ENCODE measurements at places on chromosomes 16 and 17.

DNA sequence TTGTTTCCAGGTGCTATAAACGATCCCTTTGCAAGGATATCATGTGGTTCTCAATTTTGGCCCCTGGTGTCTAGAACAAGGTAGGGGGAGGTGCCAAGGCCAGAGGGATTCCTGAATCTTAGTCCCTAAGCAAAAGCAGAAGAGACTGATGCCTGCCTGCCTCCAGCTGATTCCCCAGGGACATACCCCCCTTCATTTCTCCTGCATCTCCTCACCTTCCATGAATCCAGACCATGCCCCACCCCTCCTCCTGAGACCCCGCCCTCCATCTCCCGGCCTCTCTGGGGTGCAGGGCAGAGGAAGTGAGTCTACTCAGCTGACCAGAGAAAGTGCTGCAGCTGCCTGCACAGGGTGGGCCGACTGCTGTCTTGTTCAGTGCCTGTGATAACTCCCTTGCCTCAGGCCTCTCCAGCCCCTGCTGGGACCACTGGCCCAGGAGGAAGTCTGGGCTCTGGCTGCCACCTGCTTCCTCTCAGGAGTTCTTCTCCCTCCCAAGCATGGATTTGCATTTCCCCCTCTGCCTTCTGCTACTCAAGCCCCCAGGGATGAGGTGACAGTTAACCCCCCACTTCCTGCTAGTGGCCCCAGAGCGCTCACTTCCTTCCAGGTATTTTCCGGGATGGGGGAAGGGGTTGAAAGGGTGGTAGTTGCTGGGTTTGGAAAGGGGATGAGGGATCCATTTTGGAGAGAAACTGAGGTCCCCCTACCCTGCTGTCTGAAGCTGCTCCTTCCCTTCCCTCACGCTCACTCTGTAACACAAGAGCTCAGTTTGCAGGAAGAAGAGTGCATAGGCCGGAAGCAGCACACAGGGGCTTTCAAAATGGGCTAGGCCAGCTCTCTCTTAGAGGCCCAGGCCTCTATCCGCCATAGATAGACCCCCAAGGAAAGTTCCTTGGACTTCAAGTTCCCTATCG lies 10.5 kb upstream of the TSPOAP1 start:
- DNase-seq: no peak

DNA sequence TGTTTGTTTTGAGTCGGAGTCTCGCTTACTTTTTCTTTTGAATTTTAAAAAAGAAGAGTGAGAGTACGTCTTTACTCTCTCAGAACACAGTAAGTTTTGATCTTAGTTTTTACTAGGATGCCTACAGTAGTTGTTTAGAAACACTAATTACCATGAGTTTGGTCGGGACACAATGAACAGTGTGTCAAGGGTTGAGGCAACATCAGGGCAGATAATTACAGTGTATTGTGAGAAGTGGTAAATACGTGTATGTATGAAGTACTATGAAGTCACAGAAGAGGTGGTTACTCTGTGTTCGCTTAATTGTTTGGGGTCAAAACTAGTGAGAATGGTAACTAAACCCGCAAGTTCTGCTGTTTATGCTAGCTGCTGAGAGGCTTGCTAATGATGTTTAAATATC lies 18.2 kb downstream of the PAFAH1B1 start:
- no peak for DNase-seq

- no peak for DNase-seq
Observed at GRCh38 chr16:2505695-2506094, 8.1 kb upstream of the ATP6V0C start.

DNA sequence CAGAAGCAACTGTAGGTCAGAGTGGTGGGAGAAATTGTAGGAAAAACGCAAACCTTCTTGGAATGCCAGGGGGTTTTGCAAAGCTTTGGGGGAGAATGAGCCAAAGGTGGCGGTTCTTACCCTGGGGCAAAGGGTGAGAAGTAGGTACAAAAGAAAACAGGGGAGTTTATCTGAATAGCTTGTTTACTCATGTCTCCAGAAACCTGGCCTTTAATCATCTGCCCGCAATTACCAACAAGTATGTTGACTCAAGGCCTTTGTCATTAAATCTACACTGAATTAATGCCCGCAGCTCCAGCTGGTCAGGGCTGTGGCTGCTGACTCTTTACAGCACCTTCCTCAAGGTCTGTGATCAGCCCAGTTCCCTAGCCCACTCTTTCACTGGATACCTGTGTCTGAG lies 320.1 kb downstream of the CBLN1 start:
- DNase-seq: no peak

DNA sequence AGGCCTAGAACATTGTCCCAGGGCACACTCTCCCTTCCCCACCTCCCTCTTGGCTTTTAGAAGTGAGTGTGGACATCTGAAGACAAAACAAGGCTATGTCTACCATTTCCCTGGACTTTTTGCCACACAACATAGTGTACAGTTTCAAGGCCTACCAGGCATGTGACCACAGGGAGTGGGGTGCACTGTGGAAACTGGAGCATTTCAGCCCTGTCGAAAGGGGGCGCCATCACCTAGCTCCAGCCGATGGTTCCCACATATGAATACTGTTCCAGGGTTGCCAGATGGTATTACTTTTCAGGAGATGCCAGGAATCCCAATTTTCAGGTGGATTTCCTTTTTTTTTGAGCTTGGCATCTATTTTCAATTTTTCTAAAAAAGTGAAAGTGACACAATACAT lies 140.7 kb downstream of the KATNIP start:
- DNase-seq: no peak

DNA sequence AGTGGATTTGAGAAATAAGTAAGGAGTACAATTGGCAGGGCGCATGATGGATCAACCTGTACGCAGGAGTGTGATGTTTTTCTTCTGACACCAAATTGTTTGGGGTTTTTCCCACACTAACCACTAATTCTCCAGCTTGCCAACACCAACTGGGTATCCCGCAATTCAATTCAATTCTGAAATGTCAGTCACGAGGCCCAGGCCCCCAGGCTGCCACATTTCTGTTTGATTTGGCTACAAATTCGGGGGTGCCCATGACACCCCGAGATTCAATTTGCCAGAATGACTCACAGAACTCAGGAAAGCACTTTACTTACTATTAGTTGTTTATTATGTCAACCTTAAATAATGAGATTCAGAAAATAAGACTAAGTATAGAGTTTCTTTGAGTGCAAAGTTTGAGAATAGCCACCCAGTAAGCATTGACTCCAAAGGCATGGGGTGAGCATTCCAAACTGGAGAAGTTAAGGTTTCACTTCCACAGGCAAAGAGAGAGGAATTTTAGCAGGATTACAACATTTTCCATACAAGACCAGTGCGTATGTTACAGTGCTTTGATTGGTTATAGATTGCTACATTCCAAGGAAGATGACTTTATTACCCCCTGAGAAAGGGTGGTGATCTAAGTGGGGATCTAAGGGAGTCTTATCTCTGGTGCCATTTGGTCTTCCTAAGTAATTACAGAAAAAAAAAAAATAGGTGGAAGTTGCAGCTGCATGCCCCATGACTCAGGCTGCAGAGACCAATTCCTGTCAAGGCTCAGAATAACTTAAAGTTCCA lies 11.5 kb downstream of the SLC46A1 start:
- DNase-seq: no peak

GRCh38 chr17:42908872-42909700 lies 8.5 kb downstream of the G6PC1 start:
- no peak for DNase-seq

GRCh38 chr16:17432901-17433576 lies 37.7 kb downstream of the XYLT1 start:
- DNase-seq: no peak

DNA sequence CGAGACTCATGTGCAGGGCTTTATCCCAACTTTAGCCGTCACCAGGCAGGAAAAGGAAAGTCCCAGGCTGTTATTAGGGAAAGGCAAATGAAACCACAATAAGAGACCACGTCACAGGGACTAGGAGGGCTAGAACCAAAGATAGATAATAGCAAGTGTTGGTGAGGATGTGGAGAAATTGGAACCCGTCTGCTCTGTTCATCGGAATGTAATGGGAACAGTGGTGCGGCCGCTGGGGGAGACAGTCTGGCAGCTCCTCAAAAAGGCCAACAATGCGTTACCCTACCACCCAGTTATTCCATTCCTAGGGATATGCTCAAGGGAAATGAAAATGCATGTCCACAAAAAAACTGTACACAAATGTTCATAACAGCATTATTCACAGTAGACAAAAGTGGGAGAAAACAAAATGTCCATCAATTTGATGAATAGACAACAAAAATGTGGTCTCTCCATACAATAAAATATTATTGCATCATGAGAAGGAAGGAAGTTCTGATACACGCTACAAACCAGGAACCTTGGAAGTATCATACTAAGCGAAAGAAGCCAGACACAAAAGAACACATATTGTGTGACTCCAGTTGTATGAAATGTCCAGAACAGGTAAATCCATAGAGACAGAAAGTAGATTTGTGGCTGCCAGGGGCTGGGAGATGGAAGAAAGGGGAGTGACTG lies 19.5 kb upstream of the USP10 start:
- DNase-seq: no peak
